ENCODE measurements at places on chromosomes 5 and 9.

DNA sequence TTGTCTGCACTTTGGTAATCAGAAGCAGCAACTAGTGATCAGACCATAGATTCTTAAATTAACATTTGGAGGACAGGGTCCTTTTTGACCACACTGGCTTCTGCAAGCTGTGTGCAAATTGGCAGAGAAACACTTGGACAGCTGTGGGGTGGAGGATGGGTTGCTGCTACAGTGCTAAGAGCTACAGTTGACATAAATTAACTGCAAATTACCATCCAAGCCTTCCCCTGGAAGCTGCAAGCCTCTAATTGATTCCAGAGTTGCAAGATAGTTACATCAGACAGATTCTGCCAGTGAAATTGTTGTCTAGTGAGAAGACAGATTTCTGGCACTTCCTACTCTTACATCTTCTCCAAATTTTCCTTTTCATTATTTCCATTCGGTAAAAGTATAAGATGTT is 517.7 kb downstream of the DIRAS2 start:
- no peak for DNase-seq

GRCh38 chr5:57832875-57833274 is 350.3 kb upstream of the ACTBL2 start:
- DNase-seq, result no peak

DNA sequence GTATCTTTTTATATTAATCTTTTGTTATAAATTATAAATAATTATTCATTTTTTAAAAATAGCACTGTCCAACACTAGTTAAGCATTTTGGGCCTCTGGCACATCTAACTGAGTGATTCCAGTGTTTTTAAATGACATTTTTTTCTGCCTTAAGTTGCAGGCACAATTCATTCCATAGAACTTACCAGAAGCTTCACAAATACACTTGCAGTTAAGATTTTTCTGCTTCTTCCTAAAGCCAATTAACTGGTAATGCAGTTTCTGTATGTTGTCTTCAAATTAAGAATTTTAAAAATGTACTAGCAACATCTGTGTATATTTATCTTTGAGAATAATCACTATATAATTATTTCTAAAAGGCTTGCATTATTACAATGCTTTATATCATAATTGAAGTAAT is 11.2 kb upstream of the NFIB start:
- DNase-seq, result no peak

DNA sequence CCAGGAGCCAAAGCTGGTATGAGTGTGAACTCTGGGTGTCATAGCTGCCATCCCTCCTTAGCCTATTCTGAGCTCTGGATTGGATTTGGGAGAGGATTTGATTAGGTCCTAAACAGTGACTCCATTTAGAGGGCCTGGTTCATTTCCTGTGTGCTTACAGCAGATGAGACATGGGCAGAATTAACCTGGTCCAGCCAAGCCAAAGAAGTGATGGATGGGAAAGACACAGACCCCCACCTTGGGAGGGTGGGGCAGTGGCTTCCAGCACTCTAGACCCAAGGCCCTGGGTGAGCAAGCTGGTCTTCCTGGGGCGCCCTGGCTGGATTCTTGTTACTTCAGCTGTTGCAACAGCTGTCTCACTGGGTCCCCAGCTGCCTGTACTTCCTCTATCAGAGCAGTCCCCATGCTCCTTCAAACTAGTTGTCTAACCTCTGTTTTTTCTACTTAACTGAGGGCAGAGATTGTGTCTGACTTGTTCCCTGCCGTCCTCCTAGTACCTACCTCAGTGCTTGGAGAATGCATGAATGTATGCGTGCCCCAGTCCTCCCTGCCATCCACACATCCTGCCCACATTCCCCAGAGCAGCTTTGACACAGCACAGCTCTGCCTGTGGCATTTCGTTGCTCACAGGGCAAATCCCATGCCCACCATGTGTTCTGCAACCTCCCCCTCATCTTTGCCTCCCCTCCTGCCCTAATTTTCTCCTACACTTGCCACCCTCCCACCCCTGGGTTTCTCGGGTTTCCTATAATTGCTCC is 115.9 kb downstream of the RGS3 start:
- no peak for DNase-seq

- no peak for DNase-seq
These were observed 32.3 kb downstream of the ATP6V0E1 start for GRCh38 chr5:173015598-173016455.

DNA sequence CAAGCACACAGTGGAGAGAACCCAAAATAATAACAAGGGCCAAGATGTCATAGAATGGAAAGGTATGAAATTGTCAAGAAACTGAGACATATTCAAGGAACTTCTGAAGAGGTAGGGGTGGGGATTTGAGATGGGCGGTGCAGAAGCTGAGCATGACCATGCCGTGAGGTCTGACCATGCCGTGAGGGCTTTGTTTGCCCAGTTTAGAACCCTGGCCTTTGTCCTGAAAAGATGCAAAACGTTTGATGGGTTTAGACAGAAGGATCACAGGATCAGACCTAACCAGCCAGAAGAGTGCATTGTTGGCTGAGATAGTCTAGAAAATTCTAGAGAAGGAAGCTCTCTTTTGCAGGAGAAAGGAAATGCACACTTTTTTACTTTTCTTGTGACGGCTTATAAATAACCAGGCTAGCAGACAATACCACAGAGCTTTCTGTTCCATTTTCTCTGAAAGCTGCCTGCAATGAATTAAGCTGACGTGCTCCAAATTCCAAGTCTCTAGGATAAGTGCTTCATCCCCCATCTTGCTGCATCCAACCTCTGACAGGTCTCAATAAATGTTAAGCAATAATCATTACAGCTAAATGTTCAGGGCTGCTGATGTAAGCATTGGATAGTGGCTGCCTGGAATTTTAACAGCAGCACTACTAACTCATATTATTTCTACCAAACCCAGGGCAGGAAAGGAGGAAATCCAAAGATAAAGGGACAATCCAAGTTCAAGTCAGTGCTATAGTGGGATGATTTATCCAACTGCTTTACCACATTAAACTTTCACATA is 110.9 kb upstream of the IL6ST start:
- no peak for DNase-seq

GRCh38 chr5:76819851-76820525 is 1.2 kb downstream of the F2RL1 start:
- no peak for DNase-seq

DNA sequence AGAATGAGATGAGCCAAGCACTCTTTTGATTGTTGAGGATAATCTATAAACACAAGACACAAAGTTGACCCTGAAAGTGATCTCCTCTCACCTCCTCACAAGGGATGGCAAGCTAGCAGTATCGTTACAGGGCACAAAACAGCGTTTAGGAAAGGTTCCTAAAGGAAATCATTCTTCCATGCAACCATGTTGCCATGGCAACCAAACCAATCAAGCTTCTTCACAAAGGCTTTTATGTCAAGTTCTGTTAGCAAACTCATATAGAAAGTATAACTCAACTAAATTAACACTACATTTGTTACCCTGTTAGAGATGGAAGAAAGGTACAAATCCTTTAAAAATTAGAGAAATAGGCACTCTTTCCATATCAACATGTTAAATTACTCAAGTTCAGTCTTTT is 1016.8 kb upstream of the DMAC1 start:
- no peak for DNase-seq

DNA sequence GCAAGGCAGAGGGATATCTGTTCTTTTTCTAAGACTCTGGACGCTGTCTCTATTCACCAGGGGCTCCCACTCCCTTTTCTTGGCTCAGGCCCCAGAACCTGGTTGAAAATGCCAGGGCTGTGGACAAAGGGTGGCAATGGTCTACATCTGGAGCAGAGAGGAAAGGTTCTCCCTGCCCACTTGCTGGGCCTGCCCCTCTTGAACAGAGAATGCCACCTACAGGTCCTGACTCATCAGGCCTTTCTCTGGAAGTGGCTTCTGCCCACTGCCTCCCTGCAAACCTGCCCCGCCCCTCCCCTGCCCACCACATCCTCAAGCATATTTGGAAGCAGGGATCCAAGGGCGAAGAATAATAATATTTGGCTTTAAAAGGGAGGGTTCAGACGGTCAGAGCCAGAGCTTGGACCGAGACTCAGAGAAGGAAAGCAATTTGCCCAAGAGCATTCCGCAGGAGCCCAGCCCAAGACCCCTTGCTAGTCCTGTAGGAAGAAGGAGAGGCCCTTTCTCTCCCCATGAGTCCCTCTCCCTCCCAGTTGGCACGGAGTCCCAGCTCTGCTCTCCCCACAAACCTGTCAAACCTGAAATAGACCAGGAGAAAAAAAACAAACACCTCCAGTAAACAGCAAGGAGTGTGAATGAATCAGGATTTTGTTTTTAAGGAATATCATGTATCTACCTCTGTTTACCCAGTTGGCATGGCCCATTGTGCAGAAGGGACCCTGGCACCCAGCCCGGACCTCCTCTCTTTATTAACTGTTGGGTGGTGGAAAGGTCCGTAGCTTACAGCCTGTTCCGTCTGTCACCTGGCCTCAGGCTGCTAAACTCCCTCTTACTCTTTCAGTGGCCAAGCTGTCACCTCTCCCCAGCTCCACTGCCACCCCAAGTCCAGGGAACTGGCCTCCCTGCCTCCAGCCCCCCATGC is 37.7 kb upstream of the STXBP1 start:
- DNase-seq, result no peak

GRCh38 chr5:115796656-115797055 is 19.8 kb downstream of the CDO1 start:
- no peak for DNase-seq

DNA sequence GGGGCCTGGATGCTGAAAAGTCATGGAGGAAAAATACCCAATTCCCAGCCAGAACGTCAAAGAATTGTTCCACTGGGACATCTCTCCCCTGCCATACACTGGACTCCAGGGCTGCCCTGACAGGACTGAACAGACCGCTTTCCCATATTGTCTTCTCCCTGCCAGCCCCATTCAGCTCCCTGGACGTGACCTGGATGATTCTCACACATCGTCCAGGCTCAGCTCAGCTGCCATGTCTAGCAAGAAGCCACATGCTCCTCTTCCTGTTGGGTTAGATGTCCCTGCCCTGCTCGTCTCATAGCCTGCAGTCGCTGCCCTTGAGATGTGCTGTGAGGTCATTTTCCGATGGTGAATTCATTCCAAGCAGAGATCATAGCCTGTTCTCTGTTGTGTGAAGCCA is 37.4 kb downstream of the FOXI1 start:
- no peak for DNase-seq

DNA sequence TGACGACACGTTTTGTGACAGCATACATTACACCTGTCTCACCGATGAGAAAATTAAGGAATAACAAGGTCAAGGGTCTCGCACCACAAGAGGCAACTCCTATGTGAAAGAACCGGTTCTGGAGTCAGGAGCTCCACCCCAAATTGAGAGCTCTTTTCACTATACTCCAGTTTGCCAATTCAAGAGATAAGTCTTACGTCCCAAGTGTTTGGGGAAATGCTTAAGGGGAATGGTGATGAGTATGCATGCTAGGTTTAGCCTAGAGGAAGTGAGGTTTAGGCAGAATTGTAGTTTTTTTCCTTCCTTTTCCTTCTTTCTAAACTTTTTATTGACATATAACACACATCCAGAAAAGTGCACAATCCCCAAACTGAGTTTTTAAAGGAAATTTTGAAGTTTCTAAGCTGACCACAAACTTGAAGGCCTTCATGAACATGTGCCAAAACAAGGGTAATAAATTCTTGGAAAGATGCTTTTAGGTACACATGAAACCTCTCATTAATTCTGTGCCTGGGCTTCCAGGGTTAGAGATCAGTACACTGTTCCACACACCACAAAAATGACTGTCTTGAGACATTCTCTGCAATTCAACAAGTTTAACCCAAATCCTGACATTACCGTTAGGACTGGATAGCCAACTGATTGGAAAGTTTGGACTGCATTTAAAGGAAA is 127.6 kb upstream of the SLC1A3 start:
- no peak for DNase-seq

DNA sequence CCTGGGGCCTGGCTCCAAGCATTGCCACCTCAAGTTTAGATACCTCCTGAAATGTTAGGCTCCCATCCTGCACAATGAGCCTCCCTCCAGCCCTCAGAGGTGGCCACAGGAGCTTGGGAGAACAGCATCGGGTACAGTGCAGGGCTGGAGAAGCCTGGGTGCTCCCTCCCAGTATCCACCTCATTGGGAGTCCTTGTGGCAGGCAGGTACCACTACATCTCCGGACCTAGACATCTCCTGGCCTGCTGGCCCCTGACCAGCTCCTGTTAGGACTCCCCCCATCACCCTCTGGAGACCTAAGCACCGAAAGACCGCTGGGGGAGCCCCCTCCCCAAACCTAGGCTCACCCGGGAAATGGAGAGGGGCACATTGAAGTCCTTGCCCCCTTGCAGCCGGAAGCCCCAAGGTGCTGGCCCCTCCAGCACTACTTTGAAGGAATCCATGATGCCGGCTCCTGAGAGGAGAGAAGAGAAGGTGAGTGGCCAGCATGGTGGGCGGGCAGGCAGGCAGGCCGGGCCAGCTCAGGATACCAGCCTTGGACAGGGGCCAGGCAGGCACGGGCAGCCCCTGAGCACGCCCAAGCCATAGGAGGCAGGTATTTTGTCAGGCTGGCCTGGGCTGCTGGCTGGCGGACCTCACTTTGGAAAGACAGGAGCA is 1.2 kb downstream of the PDLIM7 start:
- no peak for DNase-seq

GRCh38 chr9:132699956-132700355 is 29.7 kb downstream of the GTF3C4 start:
- peak; percentile 9 for DNase-seq

- no peak for DNase-seq
These were observed 4.7 kb downstream of the KLF9 start for GRCh38 chr9:70409800-70410199.

GRCh38 chr5:33936381-33937016 is at the start of gene RXFP3:
RXFP3 (plus strand) TSS chr5:33936386; CDS start chr5:33936741, 355 bp downstream.
- DNase-seq, result no peak

- DNase-seq, result no peak
These were observed 35.5 kb downstream of the ADAM19 start for GRCh38 chr5:157540124-157540523.

DNA sequence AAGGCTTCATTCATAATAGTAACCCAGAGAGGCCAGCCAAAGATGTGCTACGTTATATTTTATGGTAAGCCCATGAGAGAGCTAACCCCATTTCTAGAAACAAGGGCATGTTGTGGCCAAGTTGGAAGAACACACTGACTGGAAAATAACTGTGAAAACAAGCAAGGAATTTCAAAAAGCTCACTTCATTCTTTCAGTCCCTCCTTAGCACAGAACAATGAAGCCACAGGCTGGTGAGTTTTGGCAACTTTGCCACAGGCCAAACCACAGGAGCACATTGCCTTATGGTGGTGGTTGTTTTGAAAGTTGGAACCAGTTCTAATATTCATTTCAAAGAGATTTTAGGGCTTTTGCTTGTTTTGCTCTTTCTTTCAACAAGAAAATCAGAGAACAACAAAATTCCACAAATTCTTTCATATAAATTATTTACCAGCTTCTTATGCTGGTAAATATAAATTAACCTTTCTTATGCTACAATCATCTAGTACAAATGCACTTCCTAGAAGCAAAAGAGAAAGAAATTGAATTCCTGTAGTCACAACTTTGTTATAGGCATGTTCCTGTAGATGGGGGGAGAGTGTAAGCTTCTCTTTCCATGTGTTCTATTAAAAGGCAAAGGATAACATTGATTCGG is 225.4 kb upstream of the RFX3 start:
- DNase-seq, result peak; percentile 19

GRCh38 chr5:122844910-122845228 is 544 bp upstream of the SNX24 start:
- DNase-seq, result no peak
